Vagina (tissue), 2 donors: ENCODE measurements at places on chromosomes 6 and 20. TPM values are rescaled to one million over a fixed set of nuclear protein-coding genes. Genes with fewer than 3 reads are reported as not detected.

DNA sequence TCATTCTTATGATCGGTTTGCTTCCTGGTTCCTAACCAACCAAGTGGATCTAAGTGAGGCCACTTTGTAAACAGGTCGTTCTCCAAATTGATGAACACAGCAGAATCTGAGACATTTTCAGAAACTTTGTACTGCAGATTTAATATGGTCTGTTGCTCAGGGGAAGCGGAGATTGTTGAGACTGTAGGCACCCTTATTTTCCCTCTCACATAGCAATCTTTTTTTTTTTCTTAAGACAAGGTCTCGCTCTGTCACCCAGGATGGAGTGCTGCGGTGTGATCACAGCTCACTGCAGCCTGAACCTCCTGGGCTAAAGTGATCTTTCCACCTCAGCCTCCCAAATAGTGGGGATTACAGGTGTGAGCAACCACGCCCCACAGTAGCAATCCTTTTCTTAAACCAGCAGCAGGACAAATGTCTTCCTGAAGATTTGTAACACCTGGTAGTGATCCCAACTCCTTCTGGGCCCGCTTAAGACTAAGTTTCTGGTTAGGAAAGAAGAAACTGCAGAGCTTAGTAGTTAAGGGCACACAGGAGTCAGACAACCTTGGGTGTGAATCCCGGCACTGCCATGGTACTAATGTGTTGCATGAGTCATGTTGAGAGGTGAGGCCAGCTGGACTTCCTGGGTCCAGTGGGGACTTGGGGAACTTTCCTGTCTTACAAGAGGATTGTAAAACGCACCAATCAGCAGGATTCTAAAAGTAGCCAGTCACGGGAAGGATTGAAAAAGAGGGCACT lies 48.4 kb upstream of the EZR start:
- no peak overlapping the region for H3K27ac ChIP-seq
- no peaks in the 10 kb centered on the region for H3K36me3 ChIP-seq
- H3K27me3 ChIP-seq = no peaks in the 10 kb centered on the region
- H3K4me1 ChIP-seq = peaks cover 6% of the 10 kb centered on the region
- no peak for DNase-seq

GRCh38 chr20:50014570-50015562 lies 32.1 kb downstream of the SNAI1 start:
- no peaks in the 10 kb centered on the region for H3K36me3 ChIP-seq
- no peak overlapping the region for H3K4me3 ChIP-seq
- H3K27me3 ChIP-seq = no peaks in the 10 kb centered on the region
- DNase-seq = no peak
- peaks cover 20% of the 10 kb centered on the region for H3K4me1 ChIP-seq
- no peak overlapping the region for H3K27ac ChIP-seq

GRCh38 chr6:23663652-23664051 lies 462.4 kb upstream of the NRSN1 start:
- DNase-seq = no peak

- DNase-seq = peak; percentile 61
- H3K27ac ChIP-seq = no peak overlapping the region
- no peak overlapping the region for H3K4me3 ChIP-seq
These were observed 74.3 kb downstream of the ERMARD start for GRCh38 chr6:169825558-169826225.

- no peaks in the 10 kb centered on the region for H3K27me3 ChIP-seq
- no peaks in the 10 kb centered on the region for H3K36me3 ChIP-seq
- H3K4me3 ChIP-seq = no peak overlapping the region
- DNase-seq = no peak
These were observed 106.0 kb upstream of the LOC128125822 start for GRCh38 chr6:63466242-63466733.

- no peak for DNase-seq
These were observed 40.2 kb upstream of the ZNFX1 start for GRCh38 chr20:49318091-49318429.

GRCh38 chr20:16095226-16095625 lies 478.0 kb downstream of the KIF16B start:
- H3K27me3 ChIP-seq = no peaks in the 10 kb centered on the region
- no peak overlapping the region for H3K4me3 ChIP-seq

- H3K27me3 ChIP-seq = no peaks in the 10 kb centered on the region
- H3K36me3 ChIP-seq = no peaks in the 10 kb centered on the region
- peaks cover 33% of the 10 kb centered on the region for H3K4me1 ChIP-seq
These were observed 706 bp downstream of the ZNF184 start for GRCh38 chr6:27472182-27472616.

DNA sequence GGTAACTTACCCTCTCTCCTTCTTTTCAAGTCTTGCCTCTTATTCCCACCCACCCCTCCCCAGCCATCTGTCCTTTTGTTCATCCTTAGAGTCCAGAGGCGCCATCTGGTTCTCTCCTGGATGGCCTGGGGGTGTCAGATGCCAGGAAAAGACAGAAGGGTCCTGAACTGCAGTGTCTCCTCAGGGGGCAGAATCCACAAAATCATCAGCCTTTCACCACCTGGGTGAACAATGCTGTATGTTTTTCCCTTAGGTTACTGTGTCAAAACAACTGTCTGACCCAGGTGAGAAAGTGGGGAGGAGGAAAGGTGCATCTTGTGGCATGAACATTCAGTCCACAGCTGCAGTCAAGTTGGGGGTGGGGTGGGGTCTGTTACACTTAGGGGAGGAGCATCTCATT lies 47.9 kb upstream of the FYN start:
- DNase-seq = no peak
- H3K27me3 ChIP-seq = no peaks in the 10 kb centered on the region
- H3K36me3 ChIP-seq = no peaks in the 10 kb centered on the region
- H3K4me1 ChIP-seq = no peaks in the 10 kb centered on the region
- H3K4me3 ChIP-seq = no peak overlapping the region

GRCh38 chr6:46849361-46849690 lies 56.1 kb downstream of the MEP1A start:
- no peak for DNase-seq
- H3K27me3 ChIP-seq = no peaks in the 10 kb centered on the region
- H3K4me1 ChIP-seq = no peaks in the 10 kb centered on the region
- no peak overlapping the region for H3K4me3 ChIP-seq
- H3K27ac ChIP-seq = no peak overlapping the region

- no peak overlapping the region for H3K4me3 ChIP-seq
- no peak for DNase-seq
- H3K27ac ChIP-seq = no peak overlapping the region
- H3K36me3 ChIP-seq = peaks cover 23% of the 10 kb centered on the region
These were observed 11.2 kb downstream of the TP53INP2 start for GRCh38 chr20:34715384-34715783.

- no peak for DNase-seq
- no peak overlapping the region for H3K4me3 ChIP-seq
- H3K4me1 ChIP-seq = peaks cover 26% of the 10 kb centered on the region
- peak overlapping the region; percentile 49 for H3K27ac ChIP-seq
- H3K27me3 ChIP-seq = no peaks in the 10 kb centered on the region
These were observed 44.5 kb downstream of the NCOA7 start for GRCh38 chr6:125835221-125835744.

DNA sequence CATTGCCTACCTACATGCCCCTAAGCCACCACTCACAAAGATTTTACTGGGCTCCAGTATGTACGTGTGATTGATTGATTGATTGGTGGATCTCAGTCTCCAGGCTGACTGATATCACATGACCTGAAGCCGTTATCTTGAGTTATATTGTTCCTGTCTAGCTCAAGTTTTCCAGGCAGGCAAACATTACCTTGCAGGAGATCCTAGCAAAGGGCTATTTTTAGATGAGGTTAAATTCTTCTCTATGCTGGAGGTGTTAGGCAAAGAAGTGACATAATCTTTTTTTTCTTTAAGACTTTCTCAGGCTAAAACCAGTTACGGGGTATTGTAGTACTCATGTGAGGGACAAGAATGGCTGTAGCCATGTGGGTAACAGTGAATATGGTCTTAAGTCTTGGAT lies 125.2 kb downstream of the DOK5 start:
- H3K27me3 ChIP-seq = no peaks in the 10 kb centered on the region
- no peak overlapping the region for H3K4me3 ChIP-seq

DNA sequence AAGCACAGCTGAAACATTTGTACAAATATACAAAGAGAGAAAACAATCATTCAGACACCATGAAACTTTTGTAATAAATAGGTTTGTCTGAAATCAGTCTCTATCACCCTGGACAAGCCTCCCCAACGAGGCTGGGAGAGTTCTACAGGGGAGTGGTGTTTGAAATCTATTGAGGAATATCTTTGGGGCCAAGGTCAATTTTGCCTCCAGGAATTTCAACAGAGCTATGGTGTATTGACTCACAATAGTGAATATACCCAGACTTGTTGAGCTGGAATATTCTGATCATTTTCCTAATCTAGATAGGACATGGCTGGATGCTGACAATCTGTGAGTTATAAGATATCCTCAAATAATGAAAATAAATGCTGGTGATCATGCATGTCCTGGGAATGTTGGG lies 51.5 kb upstream of the ENPP5 start:
- no peak for DNase-seq
- no peaks in the 10 kb centered on the region for H3K27me3 ChIP-seq
- H3K4me3 ChIP-seq = no peak overlapping the region

- peaks cover 15% of the 10 kb centered on the region for H3K4me1 ChIP-seq
- H3K27me3 ChIP-seq = no peaks in the 10 kb centered on the region
- no peaks in the 10 kb centered on the region for H3K36me3 ChIP-seq
These were observed 1.2 kb downstream of the ABHD12 start for GRCh38 chr20:25389401-25389857.

DNA sequence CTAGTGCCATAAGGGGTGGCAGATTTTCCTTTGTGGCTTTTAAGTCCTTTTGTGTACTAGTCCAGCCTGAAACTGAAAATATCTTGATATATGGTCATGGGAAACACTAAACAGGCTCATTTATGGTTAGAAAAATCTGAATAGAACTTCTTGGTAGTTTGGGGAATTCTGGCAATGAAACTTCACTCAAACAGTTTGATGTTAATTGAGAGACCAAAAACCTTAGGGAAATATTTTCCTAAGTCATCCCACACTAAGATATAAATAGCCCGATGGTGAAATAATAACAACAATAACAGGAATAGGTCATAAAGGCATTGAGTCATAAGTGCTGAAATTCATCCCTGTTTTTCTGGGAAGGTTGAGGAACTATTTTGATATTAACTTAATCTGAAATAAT lies 146.2 kb upstream of the SMLR1 start:
- DNase-seq = no peak
- peak overlapping the region; percentile 51 for H3K27ac ChIP-seq
- H3K27me3 ChIP-seq = no peaks in the 10 kb centered on the region
- H3K36me3 ChIP-seq = no peaks in the 10 kb centered on the region
- no peak overlapping the region for H3K4me3 ChIP-seq

DNA sequence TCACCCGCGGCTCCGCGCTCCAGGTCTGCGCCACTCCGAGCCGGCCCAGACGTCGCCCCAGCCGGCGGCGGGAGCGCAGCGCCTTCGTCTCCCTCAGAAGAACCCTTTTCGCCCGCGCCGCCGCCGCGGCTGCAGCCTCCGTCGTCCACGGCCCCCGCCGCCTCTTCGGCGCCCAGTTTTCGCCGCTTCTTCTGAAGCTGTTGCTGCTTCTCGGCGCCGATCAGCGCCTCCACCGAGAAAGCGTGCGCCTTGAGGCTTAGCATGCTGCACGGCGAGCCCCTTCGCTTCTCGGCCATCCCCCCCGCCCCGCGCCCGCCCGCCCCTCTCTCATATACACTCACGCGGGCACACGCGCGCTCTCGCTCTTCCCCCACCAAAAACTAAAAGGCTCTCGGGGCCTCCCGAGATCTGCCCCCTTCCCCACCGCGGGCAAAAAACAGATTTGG lies 489 bp downstream of the TBX18 start:
- H3K27ac ChIP-seq = peak overlapping the region; percentile 78
- peaks cover 19% of the 10 kb centered on the region for H3K27me3 ChIP-seq
- peaks cover 9% of the 10 kb centered on the region for H3K4me1 ChIP-seq
- no peak for DNase-seq
- H3K36me3 ChIP-seq = no peaks in the 10 kb centered on the region
- H3K4me3 ChIP-seq = peak overlapping the region; percentile 47

DNA sequence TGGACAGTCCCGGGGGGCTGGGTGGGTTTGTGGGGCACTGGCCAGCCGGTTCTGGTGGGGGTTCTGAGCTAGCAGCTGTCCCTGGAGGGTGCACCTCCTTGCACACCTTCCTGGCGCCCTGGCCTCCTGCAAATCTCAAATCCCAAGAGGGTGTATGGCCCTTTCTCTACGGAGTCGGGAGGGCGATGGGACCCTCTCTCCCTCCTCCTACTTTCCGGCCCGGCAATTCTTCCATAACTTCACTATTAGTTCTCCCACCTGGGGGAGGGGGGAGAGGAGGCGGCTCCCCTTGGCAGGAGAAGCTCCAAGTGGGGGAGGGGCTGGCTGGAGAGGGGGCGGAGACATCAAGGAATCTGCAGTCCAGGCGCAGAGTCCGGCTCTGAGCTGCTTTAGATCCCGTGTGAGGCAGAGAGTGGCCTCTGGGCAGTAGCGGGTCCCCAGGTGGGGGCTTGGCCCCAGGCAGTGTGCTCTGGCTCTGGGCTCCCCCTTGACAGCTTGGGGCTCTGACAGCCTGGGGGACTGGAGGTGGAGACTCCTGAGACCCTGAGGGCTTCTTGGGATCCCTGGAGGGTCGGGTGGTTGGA lies 1.4 kb upstream of the LAMA5 start:
- H3K27me3 ChIP-seq = no peaks in the 10 kb centered on the region
- H3K4me3 ChIP-seq = peak overlapping the region; percentile 61
- peaks cover 76% of the 10 kb centered on the region for H3K4me1 ChIP-seq
- H3K27ac ChIP-seq = peak overlapping the region; percentile 82
- no peak for DNase-seq

RAET1E gene
- total RNA-seq = 27.5 TPM

RIN2 gene
- 86.9 TPM for total RNA-seq

PCK1 gene
- 13.0 TPM for total RNA-seq

FAXC gene
- 6.6 TPM for total RNA-seq

GSTA3 gene
- total RNA-seq = not detected

NOX3 gene
- total RNA-seq = not detected
